Stimulated activated CD8-positive, alpha-beta memory T cell treated with anti-CD3 and anti-CD28 coated beads, Interleukin-12 subunit alpha, Interleukin-12 subunit beta, amount 100 ng/mL, for 4 hours (primary cell): ENCODE measurements at places on chromosomes 4 and X.

- no peak for DNase-seq
These were observed 51.0 kb downstream of the ADGRL3 start for GRCh38 chr4:61251129-61251528.

- peak; percentile 60 for DNase-seq
These were observed at the start of gene TSPAN7 for GRCh38 chrX:38561126-38561868. TSS of gene TSPAN7 (plus strand) at chrX:38561542. CDS start at chrX:38561547, 5 bp downstream.

GRCh38 chrX:47723083-47723482 is 64.1 kb upstream of the UXT start:
- DNase-seq: no peak

- no peak for DNase-seq
These were observed 6.2 kb downstream of the PPP1R2C start for GRCh38 chrX:42771506-42772335.

DNA sequence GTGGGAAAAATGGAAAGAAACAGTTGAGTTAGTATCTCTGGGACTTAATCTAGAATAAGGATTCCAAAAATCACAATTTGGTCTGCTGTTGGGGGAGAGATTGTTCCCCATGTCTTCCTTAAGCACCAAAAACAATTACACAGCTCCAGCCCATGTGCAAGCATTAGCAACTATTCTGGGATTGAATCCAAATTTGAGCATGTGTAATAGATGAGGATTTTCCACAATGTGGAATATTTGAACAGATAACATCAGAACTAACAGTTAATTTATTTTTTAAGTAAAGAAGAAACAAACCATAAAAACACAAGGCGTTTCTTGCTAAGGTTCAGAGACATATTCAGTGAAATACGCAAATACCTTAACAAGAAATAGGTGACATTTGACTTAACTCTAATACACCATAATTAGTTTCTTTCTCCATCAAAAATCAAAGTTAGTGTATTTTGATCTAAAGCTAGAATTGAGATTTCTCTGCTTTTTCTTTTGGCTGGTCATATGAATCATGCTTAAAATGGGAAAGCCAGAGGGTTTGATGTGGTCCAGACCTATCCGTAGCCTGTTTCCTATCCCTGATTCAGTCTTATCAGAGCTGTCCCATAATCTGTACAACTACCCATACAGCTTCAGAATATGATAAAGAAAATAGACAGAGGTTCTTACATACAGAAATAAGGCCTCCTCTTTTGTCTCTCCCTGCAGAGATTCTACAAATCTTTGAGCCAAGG is 413.4 kb downstream of the PACRGL start:
- no peak for DNase-seq
